Brain microvascular endothelial cell (primary cell): ENCODE measurements at places on chromosomes 7 and 10.

DNA sequence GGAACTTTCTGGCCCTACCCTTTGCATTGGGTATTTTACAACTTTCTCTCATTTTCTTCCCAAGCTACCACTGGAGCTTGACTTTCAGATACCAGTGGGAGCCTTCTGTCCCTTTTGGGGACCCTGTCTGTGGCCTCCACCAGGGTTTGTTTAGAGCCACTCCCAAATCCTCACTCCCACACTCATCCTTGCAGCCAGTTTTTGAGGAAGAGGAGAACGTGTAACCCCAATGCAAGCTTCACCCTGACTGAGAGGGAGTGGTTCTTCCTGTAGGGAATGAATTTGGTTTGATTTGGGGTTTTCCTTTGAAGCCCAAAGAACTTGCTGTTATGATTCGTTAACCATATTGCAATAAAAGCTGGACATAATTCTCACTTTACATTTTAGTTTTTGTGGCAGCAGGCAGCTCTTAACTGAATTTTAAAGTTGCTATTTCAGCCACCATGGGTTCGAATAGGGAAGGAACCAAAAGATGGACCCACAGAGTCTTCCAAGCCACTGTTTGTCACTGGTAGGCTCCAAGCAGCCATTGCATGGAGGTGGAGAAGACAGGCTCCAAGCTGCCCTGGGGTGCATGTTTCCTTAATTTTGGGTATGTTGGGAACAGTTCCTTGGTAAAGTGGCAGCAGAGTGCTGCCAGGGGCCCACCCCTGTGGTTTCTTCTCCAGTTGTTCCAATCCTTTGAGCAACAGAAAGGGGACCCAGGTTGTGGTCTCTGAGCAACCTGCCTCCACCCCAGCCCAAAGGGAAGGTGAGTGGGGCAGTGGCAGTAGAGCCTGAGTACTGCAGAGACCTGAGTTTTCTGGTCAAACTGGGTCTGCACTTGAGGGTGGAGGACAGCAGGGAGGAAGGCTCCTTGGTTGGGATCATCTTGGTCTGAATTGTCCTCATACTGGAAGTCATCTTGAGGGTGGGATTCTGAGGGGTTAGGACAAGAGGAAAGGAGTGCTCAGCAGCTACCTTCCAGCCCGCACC is 5.1 kb downstream of the EVX1 start:
- DNase-seq: no peak

GRCh38 chr7:21580073-21580521 is 37.3 kb downstream of the DNAH11 start:
- DNase-seq: peak; percentile 42

- DNase-seq: peak; percentile 57
Measured at GRCh38 chr10:103481974-103482531, 3.0 kb upstream of the CALHM3 start.

DNA sequence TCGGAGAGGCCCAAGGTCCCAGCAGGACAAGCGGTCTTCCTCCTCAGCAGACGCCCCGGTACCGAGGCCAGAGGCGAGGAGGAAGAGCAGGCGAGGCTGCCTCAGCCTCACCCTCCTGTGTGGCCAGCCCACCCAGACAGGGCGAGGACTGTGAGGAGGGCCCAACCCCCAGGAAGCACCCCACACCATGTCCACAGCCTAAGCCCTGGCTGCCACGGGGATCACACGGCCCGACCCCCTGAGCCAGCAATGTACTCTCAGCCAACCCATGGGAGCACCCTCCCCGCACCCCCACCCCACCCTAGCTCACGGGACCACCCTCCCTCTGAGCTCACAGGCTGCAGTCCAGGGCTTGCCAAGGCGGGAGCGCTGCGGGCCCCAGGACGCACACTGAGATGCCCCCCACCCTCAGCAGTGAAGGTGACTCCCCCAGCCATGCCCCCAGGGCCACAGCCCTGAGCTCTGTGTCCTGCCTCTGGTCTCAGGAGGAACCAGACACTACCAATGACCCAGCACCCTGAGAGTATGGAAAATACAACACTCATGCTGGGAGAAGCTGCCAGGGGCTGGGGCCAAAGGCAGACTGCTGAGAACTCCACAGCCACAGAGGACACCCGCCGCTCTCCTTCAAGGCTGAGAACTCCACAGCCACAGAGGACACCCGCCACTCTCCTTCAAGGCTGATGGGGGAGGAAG is 93.6 kb downstream of the MAD1L1 start:
- no peak for DNase-seq

DNA sequence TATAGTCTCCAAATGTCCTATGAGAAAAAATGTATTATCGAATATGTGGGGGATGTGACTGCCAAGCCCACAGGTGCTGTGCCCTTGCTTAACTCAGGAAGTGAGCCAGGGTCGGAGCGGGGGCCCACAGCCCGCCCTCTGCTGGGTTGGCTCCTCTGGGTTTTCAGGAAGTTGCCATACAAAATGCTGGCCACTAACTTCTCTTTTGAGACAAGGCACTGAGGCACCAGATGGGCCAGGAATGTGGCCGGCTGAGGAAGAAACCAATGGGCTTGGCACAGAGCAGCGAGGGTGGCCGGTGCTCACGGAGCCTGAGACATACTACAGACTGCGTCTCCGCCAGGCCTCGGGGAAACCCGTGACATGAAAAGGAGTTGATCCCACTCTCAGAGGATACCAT is 58.9 kb downstream of the FAM53B start:
- DNase-seq: no peak
